ENCODE measurements at places on chromosomes 11 and 22.

DNA sequence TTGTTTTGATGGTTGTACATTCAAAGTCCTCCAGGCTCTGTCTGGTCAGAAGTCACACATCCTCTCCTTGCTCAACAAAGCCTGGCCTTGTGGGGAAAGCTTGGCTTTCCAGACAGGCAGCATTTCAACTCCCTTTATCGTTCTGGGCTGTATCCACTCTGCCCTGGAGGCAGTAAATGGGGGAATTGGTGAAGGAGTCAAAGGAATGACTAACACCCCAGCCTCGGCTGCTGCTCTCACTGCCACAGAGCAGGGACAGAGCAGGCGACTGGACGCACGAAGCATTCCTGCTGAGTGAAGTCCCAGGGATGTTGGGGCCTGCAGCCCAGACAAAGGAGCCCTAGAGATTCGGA, 52.8 kb downstream of the WNT11 start:
- no peak for ATAC-seq

DNA sequence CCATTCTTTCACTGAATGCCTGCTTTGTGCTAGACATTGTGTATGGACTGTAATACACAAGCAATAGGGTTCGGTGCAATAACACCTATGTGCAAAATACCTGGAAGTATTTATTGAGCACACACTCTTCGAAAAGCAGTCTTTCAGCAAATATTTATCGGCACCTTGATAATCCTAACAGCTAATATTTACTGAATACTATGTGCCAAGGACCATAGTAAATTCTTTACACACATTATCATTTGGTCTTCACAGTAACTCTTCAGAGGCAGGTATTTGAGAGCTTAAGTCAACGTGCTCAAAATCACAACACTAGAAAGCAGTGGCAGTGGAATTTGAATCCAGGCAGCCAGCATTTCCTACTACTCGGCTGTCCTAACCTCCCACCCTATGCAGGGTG, 2.2 kb downstream of the B3GNT6 start:
- no peak for ATAC-seq

GRCh38 chr11:538431-539051, 1.2 kb downstream of the LRRC56 start:
- no peak for ATAC-seq

DNA sequence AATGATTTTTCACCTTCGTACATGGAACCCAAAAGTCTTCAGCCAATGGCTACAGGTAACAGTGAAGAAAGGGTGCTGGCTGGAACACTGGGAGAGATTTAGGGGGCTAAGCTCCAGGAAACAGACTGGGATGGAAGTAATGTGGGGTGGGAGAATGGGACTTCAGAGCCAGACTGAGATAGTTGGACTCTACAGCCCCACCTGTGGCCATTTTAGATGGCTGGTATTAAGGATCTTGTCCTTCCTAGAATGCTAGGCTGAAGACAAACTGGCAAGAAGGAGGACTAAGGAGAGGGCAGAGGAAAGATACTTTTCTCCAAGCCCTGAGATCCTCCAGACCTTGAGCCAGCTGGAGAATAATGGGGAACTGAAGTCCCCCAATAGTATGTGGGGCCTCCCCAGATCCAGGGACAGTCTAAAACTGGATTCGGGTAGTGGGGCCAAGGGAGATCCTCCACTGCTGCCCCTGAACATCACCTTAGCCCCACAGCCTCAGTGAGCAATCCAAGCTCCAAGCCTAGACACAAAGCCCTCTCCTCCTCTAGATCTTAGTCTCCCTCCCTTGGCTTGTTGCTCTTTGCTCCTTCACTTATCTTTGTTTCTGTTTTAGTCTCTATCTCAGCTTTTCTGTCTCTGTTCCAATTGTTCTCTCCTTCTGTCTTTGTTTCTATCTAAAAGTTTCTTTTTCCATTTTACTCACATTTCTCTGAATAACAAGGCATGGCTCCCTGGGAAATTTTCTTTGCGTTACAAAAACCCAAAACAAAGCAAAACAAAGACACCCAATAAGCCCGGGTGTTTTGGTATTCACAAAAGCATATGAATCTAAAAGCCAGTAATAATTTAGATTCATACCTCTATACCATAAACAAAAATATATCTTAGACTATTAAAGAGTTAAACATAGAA, 16.2 kb upstream of the RRAS2 start:
- no peak for ATAC-seq

DNA sequence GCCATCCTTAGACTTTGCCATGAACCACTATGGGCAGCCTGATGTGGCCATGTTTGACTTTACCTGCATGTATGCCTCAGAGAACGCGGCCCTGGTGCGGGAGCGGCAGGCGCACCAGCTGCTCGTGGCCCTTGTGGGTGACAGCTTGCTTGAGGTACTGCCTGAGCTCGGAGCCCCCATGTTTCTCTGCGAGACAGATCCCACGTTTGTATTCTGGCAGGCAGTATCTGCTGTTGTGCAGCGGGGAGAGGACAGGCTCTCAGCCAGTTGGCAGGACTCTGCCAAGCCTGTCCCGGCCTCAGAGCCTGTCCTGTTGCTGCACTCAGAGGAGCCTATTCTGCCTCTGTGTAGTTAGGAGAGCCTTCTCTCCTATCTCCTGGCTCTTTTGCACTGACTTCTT, 109.9 kb downstream of the MICAL2 start:
- no peak for ATAC-seq

DNA sequence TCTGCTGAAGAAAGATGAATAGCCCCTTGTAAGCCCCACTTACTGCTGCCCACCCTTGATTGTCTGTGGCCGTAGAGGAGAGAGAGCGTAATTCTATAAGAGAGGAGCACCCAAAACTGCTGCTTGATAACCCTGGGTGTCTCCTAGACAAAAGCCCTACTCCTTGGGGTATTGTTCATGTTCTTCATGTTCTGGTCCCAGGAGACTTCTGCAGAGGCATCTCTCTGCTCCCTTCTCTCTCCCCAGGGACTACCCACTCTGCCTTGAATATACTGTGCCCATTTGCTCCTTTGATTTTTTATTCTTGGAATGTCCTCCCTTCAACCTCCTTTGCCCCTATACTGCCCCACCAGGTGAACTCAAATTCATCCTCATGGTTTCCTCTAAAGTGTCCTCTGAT, 417.8 kb upstream of the CADM1 start:
- ATAC-seq, result no peak

DNA sequence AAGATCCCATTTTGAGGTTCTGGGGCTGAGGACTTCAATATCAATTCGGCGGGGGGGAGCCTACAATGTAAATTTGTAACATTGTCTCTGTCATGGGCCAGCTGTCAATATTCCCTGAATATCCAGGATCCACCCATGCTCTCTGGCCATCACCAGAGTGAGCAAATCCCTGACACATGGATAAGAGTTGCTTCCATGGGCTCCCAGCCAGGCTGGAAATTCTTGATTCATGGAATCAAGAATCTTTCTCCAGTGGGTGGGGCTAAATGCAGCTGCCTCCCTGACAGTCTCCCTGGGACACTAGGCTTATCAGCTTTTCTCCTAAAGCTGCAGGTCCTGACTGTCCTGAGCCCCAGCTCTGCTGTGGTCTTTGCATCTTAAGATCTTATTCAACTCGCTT, 86.9 kb upstream of the IGLL5 start:
- no peak for ATAC-seq
